ENCODE measurements at places on chromosomes 13 and 19.

DNA sequence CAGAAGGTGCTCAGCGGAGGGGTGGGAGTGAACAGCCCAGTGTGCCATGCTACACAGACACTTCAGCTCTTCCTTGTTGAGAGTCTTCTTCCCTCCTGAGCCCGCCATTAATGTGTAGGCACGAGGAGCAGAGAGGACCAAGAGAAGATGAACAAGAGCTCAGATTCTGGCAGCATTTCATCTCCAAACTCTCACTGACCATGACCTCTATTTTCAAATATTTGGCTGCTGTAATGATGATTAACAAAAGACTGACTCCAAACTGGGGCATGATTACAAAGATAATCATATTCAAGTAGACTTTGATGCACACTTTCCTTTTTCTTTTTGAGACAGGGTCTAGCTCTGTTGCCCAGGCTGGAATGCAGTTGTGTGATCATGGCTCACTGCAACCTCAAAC is 236.5 kb downstream of the DCLK1 start:
- no peak for DNase-seq

- no peak for DNase-seq
Observed at GRCh38 chr13:23667750-23668149, 97.5 kb downstream of the TNFRSF19 start.

GRCh38 chr19:41621654-41622053 is 5.2 kb downstream of the CEACAM4 start:
- no peak for DNase-seq

- DNase-seq, result no peak
Observed at GRCh38 chr19:44580366-44580895, 32.9 kb upstream of the IGSF23 start.

DNA sequence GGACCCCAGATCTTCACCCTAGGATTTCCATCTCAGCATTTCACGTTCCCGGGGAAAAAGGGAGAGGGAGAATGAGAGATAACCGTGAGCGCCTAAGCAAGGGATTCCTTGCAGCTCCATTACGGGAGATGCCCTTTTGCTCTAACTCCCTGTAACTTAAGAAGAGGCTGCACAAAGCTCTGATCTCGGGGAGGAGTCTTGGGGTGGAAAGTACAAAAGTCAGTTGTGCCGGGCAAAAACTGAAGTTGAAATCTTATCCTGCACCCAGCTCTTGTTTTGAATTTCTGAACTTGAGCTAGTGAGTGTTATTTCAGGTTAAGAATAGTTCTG is 256.4 kb upstream of the SOX21 start:
- DNase-seq, result no peak

- no peak for DNase-seq
Observed at GRCh38 chr13:39201180-39201579, 162.9 kb downstream of the NHLRC3 start.

Measured in CD4-positive, alpha-beta T cell (primary cell).